KG1 (cell line): ENCODE measurements at places on chromosomes 16 and 17.

DNA sequence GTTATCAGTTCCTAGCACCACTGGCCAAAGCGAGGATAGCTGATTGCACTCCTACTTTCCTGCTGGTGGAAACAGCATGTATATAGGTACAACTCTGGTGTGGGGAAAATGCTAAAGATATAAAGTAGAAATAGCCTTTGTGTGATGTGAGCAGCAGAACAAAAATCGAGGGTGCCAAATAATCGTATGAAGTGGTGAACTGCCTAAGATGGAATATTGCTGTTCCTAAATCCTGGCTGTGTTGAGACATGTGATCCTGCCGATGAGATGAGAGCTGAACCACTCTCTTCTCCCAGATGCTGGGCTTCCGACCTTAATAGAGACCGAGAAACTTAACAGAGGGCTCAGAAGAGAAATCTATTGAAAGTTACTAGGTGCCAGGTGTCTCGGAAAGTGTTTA is 117.8 kb downstream of the WWOX start:
- no peak for DNase-seq

- DNase-seq = no peak
Observed at GRCh38 chr17:16932156-16932555, 39.8 kb downstream of the TNFRSF13B start.

DNA sequence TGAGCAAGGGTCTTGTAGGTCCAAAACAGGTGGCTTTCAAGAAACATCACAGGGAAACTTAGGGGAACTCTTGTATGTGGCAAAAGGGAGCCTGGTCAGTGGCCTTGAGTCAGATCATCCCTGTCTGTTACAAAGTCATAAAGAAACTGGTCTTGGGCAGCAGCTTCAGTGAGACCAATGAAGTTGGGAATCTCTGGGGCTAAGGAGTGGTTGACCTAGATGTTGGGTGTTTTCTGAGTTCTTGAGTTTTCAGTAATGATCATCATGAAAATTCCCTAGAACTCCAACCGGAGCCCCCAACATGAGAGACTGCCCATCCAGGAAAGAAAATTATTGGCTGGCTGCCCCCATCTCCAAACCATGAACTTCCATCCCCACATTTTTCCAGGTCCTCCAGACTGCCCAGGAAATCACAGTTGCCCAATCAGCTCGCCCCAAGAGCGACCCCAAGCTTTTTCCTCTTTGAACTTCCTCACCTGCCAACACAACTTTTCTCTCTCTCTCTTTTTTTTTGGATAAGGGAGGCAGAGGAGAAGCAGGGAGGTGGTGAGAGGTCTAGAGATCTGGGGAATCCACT is 3.9 kb downstream of the CCR7 start:
- DNase-seq = no peak

- no peak for DNase-seq
Observed at GRCh38 chr16:71344315-71344905, 14.1 kb upstream of the CALB2 start.

DNA sequence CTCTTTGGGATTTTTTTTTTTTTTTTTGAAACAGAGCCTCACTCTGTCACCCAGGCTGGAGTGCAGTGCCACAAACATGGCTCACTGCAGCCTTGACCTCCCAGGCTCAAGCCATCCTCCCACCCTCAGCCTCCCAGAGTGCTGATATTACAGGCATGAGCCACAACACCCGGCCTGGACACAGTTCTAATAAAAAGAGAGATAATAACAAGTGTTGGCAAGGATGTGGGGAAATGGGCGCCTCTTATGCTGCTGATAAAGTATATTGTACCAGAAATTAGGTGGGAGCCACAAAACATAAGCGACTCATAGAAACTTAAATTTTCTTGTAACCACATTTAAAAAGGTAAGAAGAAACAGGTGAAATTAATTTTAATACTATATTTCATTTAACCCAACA is 50.4 kb upstream of the FA2H start:
- no peak for DNase-seq

GRCh38 chr17:74767111-74767516 is 9.0 kb downstream of the NAT9 start:
- DNase-seq = no peak

GRCh38 chr17:68854452-68854851 is 100.7 kb downstream of the ABCA8 start:
- no peak for DNase-seq

DNA sequence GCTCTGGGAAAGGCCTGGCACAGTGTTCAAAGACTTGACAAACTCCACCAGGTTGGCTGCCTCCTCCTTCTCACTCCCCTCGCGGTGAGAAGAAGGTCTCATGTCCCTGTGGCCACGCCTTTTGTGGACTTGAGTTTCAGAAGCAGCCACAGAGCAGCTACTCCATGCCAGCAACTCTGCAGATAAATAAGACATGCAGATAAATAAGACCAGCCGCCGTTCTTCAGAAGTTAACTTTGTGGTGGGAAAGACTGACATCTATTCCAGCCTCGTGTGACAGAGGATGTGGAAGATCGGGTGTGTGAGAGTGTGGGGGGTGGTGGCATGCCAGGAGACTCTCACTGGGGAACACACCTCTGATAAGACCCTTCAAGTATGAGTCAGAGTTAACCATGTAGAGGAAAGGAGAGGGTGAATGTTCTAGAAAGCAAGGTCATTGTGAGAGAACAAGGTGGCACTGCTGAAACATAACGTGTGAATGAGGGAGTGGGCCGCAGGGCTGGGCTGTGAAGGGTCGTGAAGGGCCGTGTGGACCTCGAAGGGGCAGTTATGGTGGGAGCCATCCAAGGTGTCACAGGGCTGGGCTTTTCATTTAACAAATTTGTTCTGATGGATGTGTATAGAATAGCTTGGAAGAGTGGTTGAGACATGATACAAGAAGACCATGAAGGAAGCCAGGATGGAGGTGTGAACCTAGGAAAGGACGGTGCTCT is 830 bp downstream of the SPACA3 start:
- no peak for DNase-seq

- DNase-seq = no peak
Observed at GRCh38 chr17:2924211-2924610, 128.0 kb downstream of the RAP1GAP2 start.
